ENCODE measurements at places on chromosomes 7 and 10.

DNA sequence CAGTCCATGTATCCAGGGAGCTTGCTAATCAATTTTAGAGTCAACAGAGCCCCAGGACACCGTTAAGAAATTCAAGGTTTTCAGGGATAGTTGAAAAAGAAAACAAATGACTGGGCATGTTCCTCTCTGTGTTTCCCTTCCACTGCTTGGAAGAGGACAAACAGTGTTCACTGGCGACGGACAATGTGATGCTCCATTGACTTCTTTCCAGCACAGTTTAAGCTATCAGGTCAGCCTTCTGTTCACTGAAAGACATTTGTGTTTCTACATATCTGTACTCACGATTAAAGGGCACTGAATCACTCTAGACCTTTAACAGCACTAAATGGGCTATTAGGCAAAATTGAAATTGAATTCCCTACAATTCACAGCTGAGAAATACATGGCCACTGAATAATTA, 123.6 kb downstream of the RNLS start:
- no peak for DNase-seq

DNA sequence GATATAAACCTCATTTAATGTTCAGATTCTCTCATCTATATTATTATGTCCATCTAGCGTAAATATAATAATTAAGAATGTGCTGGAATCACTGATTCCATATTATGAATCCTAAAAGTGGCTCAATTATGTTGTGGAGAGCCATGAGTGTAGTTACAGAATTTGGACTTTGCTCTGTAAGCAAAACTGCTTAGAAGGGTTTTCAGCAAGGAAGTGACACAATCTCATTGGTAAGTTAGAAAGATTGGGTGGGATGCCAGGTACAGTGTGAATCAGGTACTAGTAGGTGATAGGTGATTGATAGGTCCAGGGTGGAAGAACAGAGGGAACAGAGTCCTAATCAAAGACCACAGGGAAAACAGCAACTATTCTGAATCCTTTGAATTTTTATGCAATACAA, 74.9 kb upstream of the ABLIM1 start:
- no peak for DNase-seq

GRCh38 chr10:130244031-130244927, 108.1 kb downstream of the GLRX3 start:
- DNase-seq = no peak

- no peak for DNase-seq
Measured at GRCh38 chr10:124356701-124357560, 61.8 kb downstream of the OAT start.

GRCh38 chr10:112957640-112958092, 7.6 kb downstream of the TCF7L2 start:
- no peak for DNase-seq

GRCh38 chr7:33921216-33921938, 16.0 kb downstream of the BMPER start:
- no peak for DNase-seq

GRCh38 chr7:7859411-7859810, 109.2 kb upstream of the GLCCI1 start:
- DNase-seq = no peak

- DNase-seq = no peak
Measured at GRCh38 chr7:158574308-158575036, 13.2 kb downstream of the PTPRN2 start.

- no peak for DNase-seq
Measured at GRCh38 chr10:71343392-71343773, 24.3 kb downstream of the SLC29A3 start.

- no peak for DNase-seq
Measured at GRCh38 chr7:139991269-139991666, 71.5 kb downstream of the PARP12 start.

GRCh38 chr7:151435971-151436370, 4.0 kb downstream of the CRYGN start:
- DNase-seq = no peak

GRCh38 chr7:143443153-143443552, at the start of gene TAS2R60:
TAS2R60 (plus strand) TSS chr7:143443453; CDS start chr7:143443453, 0 bp downstream.
- DNase-seq = no peak

DNA sequence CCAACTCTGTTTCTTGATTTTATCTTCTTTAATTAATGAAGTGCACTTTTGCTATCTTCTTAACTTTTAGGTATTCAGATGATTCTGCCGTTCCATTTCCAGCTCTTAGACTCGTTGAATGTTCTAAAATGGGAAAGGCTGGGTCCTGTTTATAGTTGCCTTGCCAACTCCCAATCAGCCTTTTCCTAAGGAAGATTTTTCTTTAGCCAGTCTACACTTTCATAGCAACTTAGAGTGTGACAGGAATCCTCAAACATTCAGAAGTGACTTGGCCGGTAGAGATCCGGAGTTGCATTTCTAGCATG, 23.0 kb upstream of the TRIL start:
- DNase-seq = no peak
